ENCODE measurements at places on chromosomes 3 and 15.
A peak's percentile ranks its signal among the peaks of the same experiment; 100 is the strongest.

DNA sequence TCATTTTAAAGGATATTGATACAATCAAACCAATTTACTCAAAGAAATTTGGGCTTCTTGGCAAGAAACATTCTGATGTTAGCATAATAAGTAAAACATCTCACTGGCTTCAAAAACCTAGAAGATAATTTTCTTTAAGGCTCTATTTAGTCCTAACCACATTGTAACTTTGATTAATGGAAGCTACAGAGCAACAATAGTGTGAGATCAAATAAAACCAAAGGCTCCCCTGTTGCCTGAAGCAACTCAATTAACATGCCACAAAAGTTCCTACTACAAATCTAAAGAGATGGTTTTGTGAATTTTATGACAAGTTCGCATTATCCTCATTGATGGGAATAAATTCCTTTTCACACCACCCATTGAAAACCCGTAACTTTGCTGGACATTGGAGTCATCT is 5.9 kb downstream of the DPH6 start:
- H3K4me3 ChIP-seq, result no peak overlapping the region
- no peak for DNase-seq
- no peaks in the 10 kb centered on the region for H3K36me3 ChIP-seq

GRCh38 chr15:82052751-82053150 is 6.9 kb upstream of the MEX3B start:
- H3K27ac ChIP-seq, result no peak overlapping the region
- no peaks in the 10 kb centered on the region for H3K4me1 ChIP-seq
- DNase-seq, result no peak
- H3K36me3 ChIP-seq, result no peaks in the 10 kb centered on the region

- peaks cover 30% of the 10 kb centered on the region for H3K27me3 ChIP-seq
- H3K4me1 ChIP-seq, result no peaks in the 10 kb centered on the region
- no peak overlapping the region for H3K27ac ChIP-seq
- H3K4me3 ChIP-seq, result no peak overlapping the region
- no peaks in the 10 kb centered on the region for H3K36me3 ChIP-seq
Measured at GRCh38 chr3:13072600-13073325, 466 bp downstream of the IQSEC1 start.

GRCh38 chr3:49199239-49199899 is 28.0 kb downstream of the KLHDC8B start:
- no peaks in the 10 kb centered on the region for H3K27me3 ChIP-seq
- peak; percentile 99 for DNase-seq
- H3K27ac ChIP-seq, result no peak overlapping the region
- H3K4me3 ChIP-seq, result peak overlapping the region; percentile 15

GRCh38 chr3:30457081-30457480 is 149.3 kb upstream of the TGFBR2 start:
- H3K27ac ChIP-seq, result no peak overlapping the region
- H3K4me3 ChIP-seq, result no peak overlapping the region
- H3K36me3 ChIP-seq, result no peaks in the 10 kb centered on the region
- H3K4me1 ChIP-seq, result no peaks in the 10 kb centered on the region

DNA sequence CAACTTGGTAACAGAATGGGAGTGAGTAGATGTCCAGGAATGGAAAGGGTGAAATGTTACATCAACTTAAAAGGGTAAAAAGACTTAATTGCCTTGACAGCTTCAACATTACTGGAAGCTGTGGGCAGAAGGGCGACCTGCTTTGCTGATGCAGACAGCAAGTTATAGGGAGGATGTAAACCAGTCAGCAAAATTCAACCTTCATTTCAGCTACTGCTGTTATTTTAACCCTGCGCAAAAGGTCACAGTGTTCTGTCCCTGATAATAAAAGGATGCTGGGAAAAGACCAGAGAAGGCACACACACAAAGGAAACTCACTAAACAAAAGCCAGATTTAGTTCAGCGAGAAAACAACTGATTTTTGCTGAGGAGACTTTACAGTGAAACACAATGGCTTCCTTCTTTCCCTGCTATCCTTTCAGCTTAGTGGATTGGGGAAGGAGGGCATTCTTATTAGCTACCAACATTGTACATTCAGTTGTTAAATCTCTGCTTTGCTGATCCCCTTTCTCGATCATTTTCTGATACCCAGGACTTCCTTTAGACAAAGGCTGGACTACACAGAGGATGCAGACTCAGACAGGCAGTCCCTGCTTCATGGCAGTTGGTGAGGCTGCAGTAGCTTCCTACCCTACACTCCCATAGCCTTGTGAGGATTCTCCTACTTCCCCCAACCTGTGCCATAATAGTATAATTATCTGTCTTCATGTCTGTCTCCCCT is 62.0 kb downstream of the P3H2 start:
- no peak overlapping the region for H3K4me3 ChIP-seq
- H3K27ac ChIP-seq, result peak overlapping the region; percentile 18
- no peaks in the 10 kb centered on the region for H3K36me3 ChIP-seq
- H3K4me1 ChIP-seq, result peaks cover 51% of the 10 kb centered on the region

- no peaks in the 10 kb centered on the region for H3K4me1 ChIP-seq
- no peaks in the 10 kb centered on the region for H3K36me3 ChIP-seq
- H3K27me3 ChIP-seq, result no peaks in the 10 kb centered on the region
- no peak for DNase-seq
- no peak overlapping the region for H3K27ac ChIP-seq
- no peak overlapping the region for H3K4me3 ChIP-seq
Measured at GRCh38 chr3:169508426-169508825, 155.1 kb downstream of the MECOM start.

DNA sequence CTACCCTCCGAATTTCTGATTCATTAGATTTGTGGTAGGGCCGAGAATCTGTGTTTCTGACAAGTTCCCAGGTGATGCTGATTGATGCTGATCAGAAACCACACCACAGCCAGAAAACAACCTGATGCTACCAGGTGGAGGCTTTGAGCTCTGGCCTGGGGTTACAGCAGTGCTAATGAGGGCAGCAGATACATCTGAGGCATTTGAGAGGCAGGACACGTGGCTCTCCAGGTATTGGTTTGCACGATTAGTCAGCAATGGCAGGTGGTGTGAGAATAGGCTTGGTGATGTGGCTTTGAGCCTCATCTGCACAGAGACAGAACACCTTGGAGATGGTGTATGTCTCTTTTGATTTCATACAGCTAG is 78.8 kb upstream of the THBS1 start:
- H3K4me1 ChIP-seq, result no peaks in the 10 kb centered on the region

DNA sequence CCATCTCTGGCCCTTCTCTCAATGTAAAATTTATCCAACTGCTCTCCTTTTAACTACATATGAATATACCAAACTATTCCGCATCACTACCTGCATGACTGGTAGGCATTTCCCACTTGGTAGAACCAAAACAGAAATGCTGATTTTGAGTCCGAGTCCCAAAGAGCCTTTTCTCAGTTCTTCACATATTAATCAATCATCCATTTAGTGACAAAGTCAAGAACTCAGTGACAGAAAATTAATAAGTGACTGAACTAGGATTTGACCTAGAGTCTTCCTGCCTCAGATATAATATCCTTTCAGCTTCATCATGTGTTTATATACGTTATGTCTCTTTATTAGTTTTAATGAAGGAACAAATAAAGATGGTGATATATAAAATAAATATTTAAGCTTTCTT is 700.6 kb upstream of the GOLIM4 start:
- H3K27me3 ChIP-seq, result no peaks in the 10 kb centered on the region
- H3K36me3 ChIP-seq, result no peaks in the 10 kb centered on the region
- no peak overlapping the region for H3K4me3 ChIP-seq
- H3K27ac ChIP-seq, result no peak overlapping the region

DNA sequence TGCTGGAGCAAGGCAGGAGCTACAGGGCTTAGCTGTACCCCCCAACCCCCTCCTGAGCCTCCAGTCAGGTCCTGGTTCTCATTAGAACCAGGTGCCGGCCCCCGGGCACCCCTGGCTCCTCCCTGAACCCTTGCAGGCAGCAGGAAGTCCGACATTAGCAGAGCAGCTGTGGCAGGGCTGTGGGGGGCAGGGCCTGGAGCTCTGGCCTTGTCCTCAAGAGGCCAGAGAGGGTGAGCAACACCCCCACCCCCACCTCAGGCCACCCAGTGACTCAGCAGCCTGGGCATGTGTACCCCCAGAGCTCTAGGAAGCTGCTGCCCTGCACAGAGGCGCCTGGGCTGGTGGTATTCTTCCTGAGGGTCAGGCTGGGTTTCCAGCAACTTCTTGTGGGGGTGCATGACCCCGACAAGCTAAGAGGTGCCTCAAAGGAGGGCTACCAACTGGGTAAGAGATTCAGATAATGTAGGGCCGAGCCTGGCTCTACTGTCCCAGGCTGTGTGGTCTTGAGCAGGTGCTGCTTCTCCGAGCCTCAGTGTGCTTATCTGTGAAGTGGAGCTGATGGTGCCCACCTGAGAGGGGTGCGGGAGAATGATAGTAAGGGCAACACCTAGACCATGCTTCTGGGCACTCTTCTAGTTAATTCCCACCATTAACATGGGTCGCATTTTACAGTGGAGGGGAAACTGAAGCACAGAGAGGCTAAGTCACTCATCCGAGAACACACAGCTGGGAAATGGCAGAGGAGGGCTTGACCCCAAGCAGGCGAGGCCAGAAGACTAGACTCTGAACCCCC is 16.0 kb downstream of the H1-8 start:
- H3K4me1 ChIP-seq, result peaks cover 58% of the 10 kb centered on the region
- H3K27ac ChIP-seq, result no peak overlapping the region
- peak; percentile 74 for DNase-seq
- no peaks in the 10 kb centered on the region for H3K27me3 ChIP-seq
- H3K4me3 ChIP-seq, result no peak overlapping the region

DNA sequence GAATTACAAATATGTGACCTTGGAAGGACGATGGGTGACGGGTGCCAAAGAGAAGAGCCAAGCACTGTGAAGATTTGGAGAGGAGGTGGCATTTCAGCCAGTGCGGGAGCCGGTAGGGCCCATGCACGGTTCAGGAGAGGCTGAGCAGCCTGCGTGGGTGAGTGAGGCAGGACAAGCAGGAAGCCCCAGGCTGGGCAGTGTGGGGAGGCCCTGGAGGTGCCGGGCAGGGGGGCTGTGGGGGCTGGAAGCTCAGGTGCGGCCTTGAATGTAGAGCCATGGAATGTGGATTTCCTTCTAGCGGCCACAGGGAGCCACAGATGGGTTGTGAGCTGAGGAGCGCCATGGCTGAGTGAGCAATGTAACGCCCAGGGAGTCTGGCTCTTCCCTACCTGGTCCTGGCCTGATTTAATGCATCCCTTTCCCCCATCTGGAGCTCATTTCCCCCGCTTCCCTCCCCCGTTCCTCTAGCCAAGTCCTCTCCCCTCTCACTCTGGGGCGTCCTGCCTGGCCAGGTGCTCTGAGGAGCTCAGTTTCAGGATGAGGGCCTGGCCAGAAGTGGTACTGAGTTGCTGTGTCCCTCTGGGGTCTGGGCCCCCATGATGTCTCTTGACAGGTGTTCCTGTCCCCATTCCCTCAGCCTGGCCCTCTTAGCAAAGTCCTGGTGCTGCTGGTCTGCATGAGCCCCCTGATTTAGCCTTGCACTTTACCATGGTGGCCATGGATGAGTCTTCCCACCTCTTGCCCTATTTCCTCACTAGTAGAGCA is 41.8 kb upstream of the IQSEC1 start:
- no peaks in the 10 kb centered on the region for H3K36me3 ChIP-seq
- peak; percentile 61 for DNase-seq
- H3K4me1 ChIP-seq, result no peaks in the 10 kb centered on the region
- H3K27ac ChIP-seq, result no peak overlapping the region

- no peak overlapping the region for H3K27ac ChIP-seq
- no peaks in the 10 kb centered on the region for H3K36me3 ChIP-seq
- no peaks in the 10 kb centered on the region for H3K27me3 ChIP-seq
- no peak for DNase-seq
- no peak overlapping the region for H3K4me3 ChIP-seq
Measured at GRCh38 chr15:50138391-50138790, 19.4 kb upstream of the ATP8B4 start.

DNA sequence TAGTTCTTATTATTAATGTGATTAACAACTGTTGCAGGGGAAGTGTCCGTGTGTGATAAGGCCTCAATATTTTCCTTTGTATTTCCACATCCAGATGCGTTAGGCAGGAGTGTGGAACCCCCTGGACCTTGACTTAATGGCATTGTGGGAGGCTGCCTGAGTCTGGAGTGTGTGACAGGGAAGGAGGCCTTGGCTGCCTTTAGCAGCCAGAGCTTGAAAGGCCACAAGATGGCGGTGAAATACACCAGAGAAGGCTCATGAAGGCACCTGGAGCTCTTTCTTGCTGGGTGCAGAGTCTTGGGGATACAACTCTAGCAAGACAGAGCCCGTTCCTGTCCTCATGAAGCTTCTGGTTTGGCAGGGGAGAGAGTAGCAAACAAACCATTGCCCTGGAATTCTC is 36.9 kb downstream of the POLR2M start:
- no peak overlapping the region for H3K4me3 ChIP-seq
- H3K36me3 ChIP-seq, result no peaks in the 10 kb centered on the region
- no peaks in the 10 kb centered on the region for H3K27me3 ChIP-seq
- H3K27ac ChIP-seq, result no peak overlapping the region
- no peak for DNase-seq

DNA sequence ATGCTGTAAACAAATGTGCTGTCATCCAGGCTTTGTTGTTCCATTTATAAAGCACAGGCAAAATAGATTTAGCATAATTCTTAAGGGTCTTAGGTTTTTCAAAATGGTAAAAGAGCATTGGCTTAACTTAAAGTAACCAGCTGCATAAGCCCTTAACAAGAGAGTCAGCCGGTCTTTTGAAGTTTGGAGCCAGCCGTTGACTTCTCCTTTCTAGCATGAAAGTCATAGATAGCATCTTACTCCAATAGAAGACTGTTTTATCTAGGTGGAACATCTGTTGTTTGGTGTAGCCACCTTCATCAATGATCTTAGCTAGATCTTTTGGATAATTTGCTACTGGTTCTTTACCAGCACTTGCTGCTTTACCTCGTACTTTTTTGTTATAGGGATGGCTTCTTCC is 297.5 kb upstream of the DCBLD2 start:
- no peak for DNase-seq
- H3K4me3 ChIP-seq, result no peak overlapping the region
- H3K27me3 ChIP-seq, result no peaks in the 10 kb centered on the region
- no peaks in the 10 kb centered on the region for H3K36me3 ChIP-seq
- H3K4me1 ChIP-seq, result no peaks in the 10 kb centered on the region

GRCh38 chr3:172905451-172905850 is 154.9 kb downstream of the ECT2 start:
- no peaks in the 10 kb centered on the region for H3K4me1 ChIP-seq
- no peaks in the 10 kb centered on the region for H3K27me3 ChIP-seq
- H3K4me3 ChIP-seq, result no peak overlapping the region
- H3K27ac ChIP-seq, result no peak overlapping the region
- no peak for DNase-seq

DNA sequence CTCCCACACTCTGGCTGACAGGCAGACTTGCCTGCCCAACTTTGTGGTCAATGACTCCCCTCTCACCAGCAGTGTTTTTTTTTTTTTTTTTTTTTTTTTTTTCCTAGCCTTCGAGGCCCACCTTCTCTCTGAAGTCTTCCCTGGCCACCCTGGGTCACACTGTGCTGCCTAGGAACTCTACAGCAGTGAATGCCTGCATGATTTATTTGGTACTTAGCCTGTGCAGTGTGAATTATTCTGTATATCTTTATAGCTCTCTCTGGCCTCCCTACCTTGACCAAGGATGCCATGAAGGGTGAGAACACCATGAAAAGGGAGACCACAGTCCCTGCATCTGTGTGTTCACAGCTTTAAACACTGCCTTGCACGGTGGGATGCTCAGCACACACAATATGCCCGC is 141.6 kb downstream of the CLSTN2 start:
- H3K4me1 ChIP-seq, result no peaks in the 10 kb centered on the region
- no peak for DNase-seq
- no peaks in the 10 kb centered on the region for H3K36me3 ChIP-seq
- no peak overlapping the region for H3K27ac ChIP-seq
- no peaks in the 10 kb centered on the region for H3K27me3 ChIP-seq
- no peak overlapping the region for H3K4me3 ChIP-seq

- H3K27me3 ChIP-seq, result no peaks in the 10 kb centered on the region
- no peaks in the 10 kb centered on the region for H3K36me3 ChIP-seq
- peak overlapping the region; percentile 86 for H3K27ac ChIP-seq
- H3K4me3 ChIP-seq, result no peak overlapping the region
Measured at GRCh38 chr15:58331913-58332675, 99.7 kb upstream of the LIPC start.

Data from adrenal gland (tissue), 19 donors.